Astrocyte (in vitro differentiated cells and primary cell): ENCODE measurements at places on chromosomes 2 and 18. TPM values are rescaled to one million over a fixed set of nuclear protein-coding genes. Genes with fewer than 3 reads are reported as not detected.

The SLC11A1 gene
- not detected in 2 replicates for total RNA-seq

The TMEM247 gene
- not detected in 2 replicates for total RNA-seq

The NOSTRIN gene
- not detected in 2 replicates for total RNA-seq

The LAMA3 gene
- 0.50 and 0.86 TPM in 2 replicates for total RNA-seq

The ALKAL2 gene
- total RNA-seq, result 1.3 and 1.5 TPM in 2 replicates

The SERPINB4 gene
- not detected in 2 replicates for total RNA-seq

The POTEF gene
- total RNA-seq, result 2.1 and 2.3 TPM in 2 replicates

The RAB31 gene
- total RNA-seq, result 88.7 and 100 TPM in 2 replicates

The ANKRD44 gene
- 7.2 and 7.8 TPM in 2 replicates for total RNA-seq

The SKOR2 gene
- total RNA-seq, result not detected in 2 replicates

The MGAT4A gene
- total RNA-seq, result 1.2 and 1.7 TPM in 2 replicates

The TMEM200C gene
- 11.3 and 13.1 TPM in 2 replicates for total RNA-seq

The PKP4 gene
- 34.0 and 38.4 TPM in 2 replicates for total RNA-seq

The CRACDL gene
- total RNA-seq, result 1.8 and 5.7 TPM in 2 replicates

The RAX gene
- not detected in 2 replicates for total RNA-seq

The FBLN7 gene
- not detected in 2 replicates for total RNA-seq

The XDH gene
- total RNA-seq, result 1.9 and 2.2 TPM in 2 replicates

The POTEJ gene
- not detected in 2 replicates for total RNA-seq
